ENCODE measurements at places on chromosomes 3 and 15. TPM values are rescaled to one million over a fixed set of nuclear protein-coding genes. Genes with fewer than 3 reads are reported as not detected.

MAP6D1 gene
- 2.4 TPM for total RNA-seq

DNA sequence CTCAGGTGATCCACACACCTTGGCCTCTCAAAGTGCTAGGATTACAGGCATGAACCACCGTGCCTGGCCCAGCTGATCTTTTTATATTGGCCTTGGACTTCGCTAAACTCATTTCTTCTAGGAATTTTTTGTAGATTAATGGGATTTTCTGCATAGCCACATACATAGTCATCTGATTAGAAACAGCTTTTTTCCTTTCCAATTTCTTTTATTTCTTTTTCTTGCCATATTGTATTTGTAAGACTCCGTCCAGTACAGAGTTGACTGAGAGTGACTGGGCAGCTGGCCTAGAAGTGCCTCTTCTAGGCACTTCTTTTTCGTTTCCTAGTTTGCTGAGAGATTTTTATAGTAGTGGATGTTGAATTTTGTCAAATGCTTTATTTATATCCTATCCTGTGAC is 37.4 kb downstream of the ARIH1 start:
- DNase-seq: no peak

DNA sequence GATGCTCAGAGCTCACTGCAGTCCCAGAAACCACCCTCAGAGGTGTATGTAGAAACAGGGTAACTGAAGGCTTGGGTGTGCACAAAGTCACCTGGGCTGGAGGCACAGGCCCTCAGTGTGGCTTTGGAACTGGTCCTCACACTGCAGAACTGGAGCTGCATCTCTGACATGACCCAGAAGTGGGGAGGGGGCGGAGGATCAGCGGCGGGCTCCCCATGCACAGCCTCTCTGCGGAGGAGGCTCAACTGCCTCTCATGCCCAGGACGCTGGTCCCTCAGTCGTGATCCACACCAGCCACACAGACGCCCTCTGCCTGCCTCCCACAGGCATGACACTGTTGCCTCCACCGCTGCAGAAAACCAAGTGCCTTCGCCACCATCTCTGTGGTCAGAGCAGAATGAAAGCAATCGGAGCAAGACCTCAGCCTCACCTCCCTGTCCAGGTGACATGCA is 73.7 kb downstream of the TM2D3 start:
- DNase-seq: no peak

GOLGA8H gene
- total RNA-seq: 1.2 TPM

DNA sequence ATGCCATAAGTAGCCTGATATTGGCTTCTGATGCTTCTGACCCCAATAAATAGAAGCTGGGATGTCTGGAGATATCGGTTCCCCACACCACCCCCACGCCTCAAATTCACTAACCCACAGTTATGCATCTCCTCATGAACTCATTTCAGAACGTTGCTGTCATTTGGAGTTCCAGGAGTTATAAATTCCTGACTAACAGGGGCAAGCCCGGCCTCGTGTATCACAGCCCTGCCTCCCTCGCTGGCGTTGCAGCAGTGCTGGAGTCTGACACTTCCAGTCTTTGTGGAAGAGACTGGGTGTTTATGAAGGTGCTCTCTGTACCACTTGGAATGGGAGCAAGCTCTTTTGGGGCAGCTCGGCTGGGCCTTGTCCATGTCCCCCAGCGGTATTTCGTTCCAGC is 101.0 kb downstream of the ANP32A start:
- no peak for DNase-seq

DNA sequence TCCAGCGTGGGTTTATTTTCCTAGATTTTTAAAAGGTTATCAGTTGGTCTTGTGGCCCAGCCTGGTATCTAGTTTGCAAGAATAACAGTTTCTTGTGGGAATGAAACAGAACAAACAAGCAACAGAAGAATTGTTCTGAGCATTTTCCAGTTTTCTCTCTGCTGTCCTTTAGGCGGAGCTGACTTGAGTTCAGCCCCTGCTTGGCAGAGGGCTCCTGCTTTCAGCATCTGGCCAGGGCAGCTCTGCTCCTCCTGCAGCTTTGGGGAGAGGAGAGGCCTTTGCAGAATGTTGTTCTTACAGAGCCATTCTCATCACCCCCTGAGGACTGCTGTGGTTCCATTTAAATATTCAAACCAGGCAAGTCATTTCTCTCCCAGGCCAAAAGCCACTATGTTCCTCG is 117.7 kb downstream of the ALDH1A2 start:
- no peak for DNase-seq

DNA sequence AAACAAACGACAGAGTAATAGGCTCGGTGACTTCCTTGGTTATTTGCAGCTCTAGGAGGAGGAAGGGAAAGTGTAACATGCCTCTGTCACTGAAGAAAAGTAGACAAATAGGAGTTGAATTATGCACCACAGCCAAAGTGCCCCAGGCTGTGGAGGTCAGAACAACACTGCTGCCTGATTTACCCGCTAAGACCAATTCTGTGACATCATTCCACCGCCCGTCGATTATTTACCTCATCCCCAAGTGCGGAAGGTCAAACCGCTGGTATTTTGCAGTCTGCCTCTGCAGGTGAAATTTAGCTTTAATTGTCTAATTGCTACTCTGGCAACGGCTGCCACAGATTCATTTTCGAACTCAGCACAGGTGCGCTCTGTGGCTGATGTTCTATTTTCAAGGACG is 106.3 kb upstream of the PRICKLE2 start:
- DNase-seq: no peak

GRCh38 chr3:42552830-42553229 is 28.9 kb downstream of the SEC22C start:
- no peak for DNase-seq

- DNase-seq: no peak
Measured at GRCh38 chr15:33888176-33888575, 80.1 kb upstream of the CHRM5 start.

- no peak for DNase-seq
Measured at GRCh38 chr3:49732597-49732996, 8.8 kb upstream of the GMPPB start.

DNA sequence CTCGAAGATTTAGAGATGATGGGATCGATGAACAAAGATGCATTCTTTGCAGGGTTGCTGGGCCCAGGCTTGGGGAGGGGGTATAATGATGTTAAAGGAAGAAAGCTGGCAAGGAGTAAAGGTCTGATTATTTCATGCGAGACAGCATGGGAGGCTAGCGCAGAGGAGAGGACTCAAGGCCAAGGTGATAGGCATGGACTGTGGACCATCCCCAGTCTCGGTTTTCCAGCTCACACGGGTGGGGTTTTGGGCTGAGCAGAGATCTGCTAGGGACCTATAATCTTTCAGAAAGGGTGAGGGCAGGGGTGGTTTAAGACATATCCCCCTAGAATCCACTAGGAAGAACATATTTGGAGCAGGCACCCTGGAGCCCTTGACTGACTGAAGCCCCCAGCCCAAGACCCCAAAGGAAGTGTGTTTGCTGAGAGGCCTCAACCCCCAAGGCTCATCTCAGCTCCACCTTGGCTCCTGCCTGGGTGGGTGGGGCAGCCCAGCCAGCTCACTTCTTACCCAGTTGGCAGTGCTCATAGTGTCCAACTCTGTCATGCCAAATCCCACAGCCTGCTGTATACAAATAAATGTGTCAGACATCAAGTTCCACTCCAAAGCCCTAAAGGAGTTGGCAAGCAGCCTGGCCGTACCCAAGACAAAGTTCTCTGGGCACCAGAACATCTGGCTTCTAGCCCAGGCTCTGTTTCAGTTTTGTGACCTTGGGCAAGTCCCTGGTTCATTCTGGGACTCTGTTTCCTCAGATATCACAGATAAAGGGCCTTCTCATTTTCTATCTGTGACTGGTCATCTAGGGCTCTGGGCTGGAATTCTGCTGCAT is 17.9 kb downstream of the ACSBG1 start:
- DNase-seq: no peak

C2CD4B gene
- 21.1 TPM for total RNA-seq

DNA sequence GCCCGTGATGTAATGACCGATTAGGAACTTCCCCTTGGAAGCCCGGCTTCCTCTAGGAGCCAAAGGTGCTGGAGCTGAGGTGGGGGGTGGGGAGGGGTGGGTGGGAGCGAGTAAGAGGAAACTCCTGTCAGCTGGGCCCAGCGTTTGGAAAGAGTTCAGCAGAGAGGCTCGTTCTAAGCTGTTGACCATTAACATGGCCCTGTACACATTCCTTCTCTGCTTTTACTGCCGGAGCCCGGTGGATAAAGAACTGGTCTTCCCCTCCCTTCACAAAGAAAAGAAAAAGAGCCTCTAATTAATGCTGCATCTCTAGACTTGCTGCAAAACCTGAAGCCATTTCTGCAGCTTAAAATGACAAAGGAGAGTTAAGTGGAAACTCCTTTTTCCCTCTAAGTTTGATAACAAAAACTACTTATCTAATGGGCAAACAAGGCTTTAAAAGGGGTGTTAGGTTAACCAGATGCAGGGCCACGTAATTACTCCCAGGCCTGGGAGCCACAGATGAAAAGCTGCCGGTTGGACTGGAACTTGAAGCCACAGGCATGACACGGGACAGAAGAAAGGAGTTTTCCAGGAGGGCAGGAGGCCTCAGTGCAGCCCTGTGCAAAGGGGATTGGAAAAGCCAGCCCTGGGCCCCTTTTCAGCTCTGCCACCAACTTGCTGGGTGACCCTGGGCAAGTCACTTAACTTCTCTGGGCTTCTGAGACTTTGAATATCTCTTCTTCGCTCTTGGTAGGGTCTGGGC is 71.3 kb downstream of the SMAD6 start:
- DNase-seq: no peak

- no peak for DNase-seq
Measured at GRCh38 chr3:157119369-157119951, 40.5 kb downstream of the CCNL1 start.
